A673 (cell line): ENCODE measurements at places on chromosomes 11 and 22. TPM values are rescaled to one million over a fixed set of nuclear protein-coding genes. Genes with fewer than 3 reads are reported as not detected.
A peak's percentile ranks its signal among the peaks of the same experiment; 100 is the strongest.

DNA sequence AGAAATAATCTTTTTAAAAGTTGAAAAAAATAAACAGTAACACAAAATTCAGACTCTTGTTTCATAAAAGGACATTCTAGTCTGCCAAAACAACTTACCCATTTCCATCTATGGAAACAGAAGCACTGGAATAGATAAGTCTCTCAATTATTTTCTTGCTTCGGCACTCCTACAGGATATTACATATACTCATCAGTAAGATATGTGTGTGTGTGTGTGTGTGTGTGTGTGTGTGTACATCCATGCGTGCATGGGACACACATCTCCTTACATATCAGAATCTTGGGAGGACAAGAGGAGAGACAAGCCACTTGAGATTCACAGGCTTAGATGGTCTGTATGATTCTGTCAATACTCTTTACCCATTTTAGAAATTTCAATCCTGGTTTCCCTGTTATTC lies 144.6 kb downstream of the ATG16L2 start:
- no peak for DNase-seq

- DNase-seq: no peak
Measured at GRCh38 chr11:126740846-126741245, 259.7 kb downstream of the KIRREL3 start.

DNA sequence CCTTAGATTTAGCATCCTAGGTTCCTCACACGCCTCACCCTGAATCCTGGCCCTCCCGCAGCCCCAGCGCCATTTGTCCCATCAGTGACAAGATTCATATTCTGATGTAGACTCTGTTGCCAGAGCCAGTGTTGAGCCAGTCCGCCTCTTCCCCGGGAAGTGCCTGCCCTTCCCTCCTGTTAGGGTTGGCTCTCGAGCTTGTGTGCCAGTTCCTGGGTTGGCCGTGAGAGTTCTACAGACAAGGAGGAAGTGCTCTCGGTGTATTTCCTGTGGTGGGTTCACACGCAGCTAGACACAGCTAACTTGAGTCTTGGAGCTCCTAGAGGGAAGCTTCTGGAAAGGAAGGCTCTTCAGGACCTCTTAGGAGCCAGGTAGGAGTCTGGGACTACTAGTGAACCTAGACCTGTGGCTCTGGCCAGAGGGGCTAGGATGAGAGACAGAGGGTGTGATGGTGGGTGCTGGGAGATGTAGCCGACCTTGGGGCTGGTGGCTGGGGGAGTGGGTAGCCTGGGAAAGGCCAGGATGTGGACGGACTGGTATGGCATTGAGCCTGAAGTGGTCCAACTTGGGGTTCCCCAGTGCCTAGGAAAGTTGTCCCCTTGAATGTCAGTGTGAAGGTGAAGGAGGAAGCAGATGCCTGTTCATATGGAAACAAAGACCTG lies at the start of gene IL18BP:
Gene IL18BP (plus strand): TSS at position 261 of the 662 bp plus-strand sequence. CDS start 1,076 bp downstream, outside the sequence.
- DNase-seq: no peak

DNA sequence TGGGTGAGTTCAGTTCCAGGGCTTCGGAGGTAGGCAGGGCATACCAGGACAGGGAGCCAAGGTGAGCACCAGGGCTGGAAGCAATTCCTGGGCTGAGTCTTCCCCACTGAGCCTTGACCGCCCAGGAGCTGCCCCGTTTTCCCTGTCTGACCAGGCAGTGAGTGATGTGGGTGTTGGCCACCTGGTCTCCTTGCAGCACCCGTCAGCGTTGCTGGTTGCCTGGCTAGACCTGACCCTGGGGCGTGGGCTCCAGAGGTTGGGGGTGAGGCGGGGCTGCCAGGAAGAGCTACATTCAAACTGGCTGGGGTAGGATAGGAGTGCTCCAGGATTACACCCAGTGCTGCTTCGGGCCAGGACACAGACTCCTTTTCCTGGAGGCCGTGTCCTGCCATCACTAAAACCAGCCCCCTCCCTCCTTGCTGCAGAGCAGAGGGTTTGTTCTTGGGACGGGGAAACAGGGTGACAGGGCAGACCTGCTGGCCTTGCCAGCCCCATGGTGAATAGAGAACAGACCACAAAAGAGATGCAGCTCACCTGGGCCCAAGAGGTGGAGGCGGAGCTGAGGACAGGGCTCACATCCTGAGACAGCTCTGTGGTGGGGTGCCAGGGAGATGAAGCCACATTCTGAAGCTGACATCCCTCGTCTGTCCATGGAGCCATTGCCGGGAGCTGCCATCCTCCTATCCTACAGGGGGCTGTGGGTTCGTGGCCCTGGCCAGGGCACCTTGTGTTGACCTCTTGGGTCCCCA lies 14.2 kb downstream of the INCENP start:
- DNase-seq: no peak

GRCh38 chr11:114563077-114563476 lies 3.4 kb upstream of the NXPE1 start:
- peak; percentile 64 for DNase-seq

DNA sequence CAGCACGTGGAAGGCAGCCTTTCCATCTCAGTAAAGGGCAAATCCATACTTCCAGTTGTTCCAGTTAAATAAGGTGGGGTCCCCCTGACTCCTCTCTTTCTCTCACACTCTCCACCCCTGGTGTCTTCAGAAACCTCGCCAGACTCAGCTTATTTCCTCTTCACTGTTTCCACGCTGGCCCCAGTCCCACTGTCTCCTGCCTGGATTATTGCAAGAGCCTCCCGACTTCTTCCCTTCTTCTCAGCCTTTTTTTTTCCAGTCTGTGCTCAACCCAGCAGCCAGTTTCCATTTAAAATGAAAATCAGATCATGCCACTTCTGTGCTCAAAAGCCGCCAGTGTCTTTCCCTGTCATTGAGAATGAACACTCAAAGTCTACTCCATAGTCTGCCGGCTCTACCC lies 131.4 kb downstream of the PKNOX2 start:
- DNase-seq: no peak

DNA sequence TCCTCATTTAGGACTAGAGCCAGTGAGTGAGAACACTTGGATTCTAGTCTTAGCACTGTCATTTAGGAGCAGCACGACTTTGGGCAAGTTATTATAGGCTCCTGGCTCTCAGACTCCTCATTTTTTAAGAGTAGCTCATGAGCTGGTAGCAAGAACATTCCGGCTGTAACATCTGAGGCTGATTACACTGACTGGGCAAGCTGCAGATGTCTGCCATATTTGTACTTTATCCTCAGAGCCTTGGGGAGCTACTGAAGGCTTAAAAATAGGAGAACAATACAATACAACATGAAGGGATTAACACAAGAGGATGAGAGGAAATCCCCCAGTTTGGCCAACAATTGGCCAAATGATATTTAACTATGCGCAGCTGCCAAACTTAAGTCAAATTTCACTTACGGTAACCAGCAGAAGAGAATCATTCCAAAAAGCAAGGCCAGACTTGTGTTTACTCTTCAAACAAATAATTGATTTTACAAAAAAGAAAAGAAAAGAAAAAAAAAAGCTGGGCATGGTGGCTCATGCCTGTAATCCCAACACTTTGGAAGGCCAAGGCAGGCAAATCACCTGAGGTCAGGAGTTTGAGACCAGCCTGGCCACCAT lies 113.1 kb upstream of the ARHGAP42 start:
- DNase-seq: peak; percentile 54

DNA sequence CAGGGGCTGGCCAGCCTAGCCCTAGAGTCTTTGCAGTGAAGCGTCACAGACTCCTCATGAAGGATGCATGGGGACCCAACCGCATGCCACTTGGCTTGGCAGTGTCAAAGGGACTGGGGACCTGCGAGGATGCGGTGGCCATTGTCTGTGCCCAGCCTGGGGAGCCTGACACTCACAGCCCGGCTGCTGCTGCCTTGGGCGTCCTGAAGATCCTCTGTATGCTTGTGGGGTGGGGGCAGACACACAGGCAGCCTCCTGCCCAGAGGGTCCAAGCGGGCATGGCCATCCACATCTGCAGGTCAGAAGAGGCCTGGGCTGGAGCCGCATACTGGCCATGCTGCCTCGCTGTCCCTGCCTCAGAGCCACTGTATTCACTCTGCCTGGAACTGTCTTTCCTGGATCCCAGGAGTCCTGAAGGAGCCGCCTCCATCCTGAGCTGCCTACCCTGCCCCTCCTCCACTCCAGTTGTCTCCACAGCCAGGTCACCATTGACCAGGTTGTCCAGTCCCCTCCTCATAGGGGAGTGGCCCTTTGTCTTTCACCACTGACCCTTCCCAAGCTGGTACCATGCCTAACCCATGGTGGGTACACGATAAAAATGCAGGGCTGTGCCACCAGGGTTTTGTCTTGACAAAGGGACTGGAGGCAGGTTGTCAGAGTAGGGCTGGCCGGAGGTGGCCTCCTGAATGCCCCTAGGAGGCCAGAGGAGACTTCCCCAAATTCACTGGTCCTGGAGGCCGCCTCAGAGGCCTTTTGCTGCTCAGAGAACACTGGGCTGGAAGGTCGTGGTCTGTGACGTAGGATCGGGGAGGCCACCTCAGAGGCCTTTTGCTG lies 107.0 kb downstream of the KCNQ1OT1 start:
- no peak for DNase-seq

- DNase-seq: peak; percentile 45
Measured at GRCh38 chr11:121670805-121671282, 218.1 kb upstream of the SORL1-AS1 start.

GRCh38 chr11:134071306-134071705 lies 2.4 kb downstream of the JAM3 start:
- no peak for DNase-seq

- no peak for DNase-seq
Measured at GRCh38 chr11:134691295-134691873, 279.3 kb upstream of the B3GAT1 start.

DNA sequence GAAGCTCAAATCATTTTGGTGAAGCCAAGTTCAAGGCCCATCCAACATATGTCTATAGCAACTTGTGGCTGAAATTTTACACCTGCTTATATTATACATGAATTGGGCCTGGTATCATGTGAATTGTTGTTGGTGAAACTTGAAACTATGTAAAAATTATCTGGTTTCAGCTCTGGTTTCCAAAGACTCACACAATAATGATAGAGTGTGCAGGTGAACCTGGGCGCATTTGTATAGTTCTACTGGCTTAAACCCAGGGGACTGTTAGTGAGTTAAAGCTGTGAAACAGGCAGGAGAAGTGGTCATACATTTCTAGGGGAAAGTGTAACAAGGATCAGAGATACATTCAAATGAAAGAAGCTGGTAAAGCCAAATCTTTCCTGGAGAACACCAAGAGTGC lies 627.3 kb downstream of the METTL15 start:
- DNase-seq: no peak

DNA sequence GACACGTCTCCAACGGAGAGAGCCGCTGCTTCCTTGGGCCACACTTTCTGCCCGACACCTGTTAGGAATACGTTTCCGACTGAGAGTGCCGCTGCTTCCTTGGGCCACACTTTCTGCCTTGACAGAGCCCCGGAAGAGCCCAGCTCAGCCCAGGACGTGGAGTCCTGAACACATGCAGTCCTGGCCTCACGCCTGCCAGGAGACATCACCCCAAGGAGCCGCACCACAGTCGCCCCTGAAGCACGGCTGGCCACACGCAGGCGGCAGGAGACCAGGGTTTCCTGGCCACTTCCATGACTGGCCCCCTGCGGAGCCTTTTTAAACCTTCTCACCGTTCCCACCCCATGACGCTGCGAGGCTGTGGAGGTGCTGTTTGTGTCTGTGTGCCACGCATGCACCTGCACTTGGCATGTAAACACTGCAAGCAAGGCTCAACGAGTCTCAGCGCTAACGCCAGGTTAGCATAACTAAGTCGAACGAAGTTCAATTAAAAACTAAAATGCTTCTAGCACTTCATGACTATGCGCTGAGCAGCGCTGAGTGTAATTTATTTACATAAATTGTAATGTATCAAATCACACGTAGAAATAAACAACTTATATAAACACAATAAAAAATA lies 8.8 kb downstream of the TOLLIP start:
- no peak for DNase-seq

DNA sequence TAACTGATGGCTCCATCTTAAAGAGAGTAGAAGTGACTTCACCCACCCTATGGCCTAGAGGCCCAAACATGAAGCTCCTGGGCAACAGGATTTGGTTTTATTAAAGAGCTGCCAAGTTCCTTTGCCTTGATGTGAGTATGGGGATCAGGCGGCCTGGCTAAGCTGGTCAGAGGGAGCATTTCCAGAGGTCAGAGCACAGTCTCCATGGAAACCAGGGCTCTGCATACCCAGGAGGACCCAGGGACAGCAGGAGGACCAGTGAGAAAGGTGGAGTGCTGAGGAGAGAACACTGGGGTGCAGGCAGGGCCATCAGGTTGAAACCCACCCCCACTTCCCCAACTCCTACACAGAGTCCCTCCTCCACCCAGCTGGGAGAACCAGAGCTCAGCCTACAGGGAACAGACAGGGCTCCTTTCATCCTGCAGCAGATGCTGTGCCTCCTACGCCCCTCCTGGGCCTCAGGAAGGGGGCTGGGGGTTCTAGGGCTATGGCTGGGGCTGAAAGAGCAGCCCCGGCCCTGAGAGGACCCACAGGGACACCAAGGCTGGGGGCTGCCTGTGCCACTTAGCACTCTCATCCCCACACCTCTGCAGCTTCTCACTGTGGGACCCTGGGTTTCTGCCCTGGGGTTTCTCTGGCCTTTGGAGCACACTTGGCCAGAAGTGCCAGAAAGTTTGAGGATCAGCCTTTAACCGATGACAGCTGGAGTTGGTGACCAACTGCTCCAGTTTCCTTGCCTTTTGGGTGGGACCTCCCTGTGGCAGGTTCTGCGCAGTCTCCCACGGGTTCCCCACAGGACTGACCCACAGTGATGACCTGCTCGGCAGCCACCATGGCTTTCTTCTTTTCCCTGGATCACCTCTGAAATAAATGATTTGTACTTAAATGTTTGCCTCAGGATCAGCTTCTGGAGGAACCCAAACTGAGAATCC lies 13.8 kb upstream of the P2RY6 start:
- DNase-seq: no peak

DNA sequence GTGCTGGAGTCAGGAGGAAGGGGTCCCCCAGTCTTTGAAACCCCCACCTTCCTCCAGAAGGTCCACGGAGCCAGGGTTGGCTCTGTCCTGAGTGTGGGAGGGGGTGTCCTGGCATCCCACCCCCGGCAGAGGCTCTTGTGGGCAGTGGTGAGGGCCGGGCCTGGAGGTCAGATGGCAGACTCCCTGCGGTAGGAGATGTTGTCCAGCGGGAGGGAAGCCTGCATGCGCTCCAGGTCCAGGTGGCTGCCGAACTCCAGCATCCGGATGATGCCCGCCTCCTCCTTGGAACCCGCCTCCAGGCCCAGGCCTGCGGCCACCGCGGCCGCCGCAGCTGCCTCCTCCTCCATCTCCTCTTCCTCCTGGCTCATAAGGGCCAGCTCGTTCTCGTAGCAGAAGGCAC lies 28.4 kb downstream of the KCNJ4 start:
- no peak for DNase-seq

GRCh38 chr11:65180877-65181568 lies 705 bp upstream of the CAPN1 start:
- DNase-seq: peak; percentile 79

The OR51I1 gene
- total RNA-seq: not detected in 2 replicates

The FAM181B gene
- 0.15 TPM in 1 of 2 replicates, not detected in the other for total RNA-seq

The LRP4 gene
- total RNA-seq: 31.8 and 39.6 TPM in 2 replicates

The TRPM5 gene
- total RNA-seq: not detected in 2 replicates

The POLD4 gene
- total RNA-seq: 13.2 and 14.3 TPM in 2 replicates

The CUL5 gene
- 62.3 and 63.1 TPM in 2 replicates for total RNA-seq

The YDJC gene
- 33.8 and 37.0 TPM in 2 replicates for total RNA-seq

The ACR gene
- total RNA-seq: not detected in 2 replicates
